ENCODE measurements at places on chromosomes 5 and 9.

GRCh38 chr9:304519-305185, 90.0 kb downstream of the DOCK8 start:
- DNase-seq = no peak

- DNase-seq = no peak
These were observed 133.1 kb downstream of the DOCK8 start for GRCh38 chr9:347667-348292.

- no peak for DNase-seq
These were observed 20.3 kb upstream of the ABCA1 start for GRCh38 chr9:104948277-104948676.

DNA sequence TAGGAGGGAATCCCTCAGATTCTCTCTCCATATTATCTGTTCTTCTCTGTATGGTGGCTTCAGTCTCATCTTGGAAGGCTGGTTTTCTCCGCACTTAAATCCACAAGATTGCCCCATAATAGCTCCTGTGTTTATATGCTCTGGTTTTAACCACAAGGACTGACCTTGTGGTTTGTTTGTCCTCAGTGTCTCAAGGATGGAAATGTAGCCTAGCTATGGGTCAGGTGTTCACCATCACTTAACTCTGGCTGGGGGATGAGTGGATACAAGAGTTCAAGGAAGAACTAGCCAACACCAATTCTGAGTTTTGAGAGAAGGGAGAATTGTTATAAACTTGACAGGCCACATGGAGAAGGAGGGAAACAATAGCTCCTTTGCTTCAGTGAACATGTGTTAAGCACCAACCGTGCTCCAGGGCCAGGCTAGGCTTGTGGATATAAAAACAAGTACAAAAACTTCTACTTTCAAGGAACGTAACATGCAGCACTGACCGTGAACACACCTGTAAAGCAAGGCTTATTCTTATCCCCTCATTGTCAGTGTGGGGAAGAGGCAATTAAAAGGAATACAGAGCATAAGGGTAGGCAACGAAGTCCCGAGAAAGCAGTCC, 75.6 kb upstream of the VLDLR start:
- no peak for DNase-seq

- DNase-seq = no peak
These were observed 134.1 kb downstream of the TRPM6 start for GRCh38 chr9:74753650-74754049.

GRCh38 chr9:113577525-113578261, 114.2 kb downstream of the RGS3 start:
- DNase-seq = no peak

DNA sequence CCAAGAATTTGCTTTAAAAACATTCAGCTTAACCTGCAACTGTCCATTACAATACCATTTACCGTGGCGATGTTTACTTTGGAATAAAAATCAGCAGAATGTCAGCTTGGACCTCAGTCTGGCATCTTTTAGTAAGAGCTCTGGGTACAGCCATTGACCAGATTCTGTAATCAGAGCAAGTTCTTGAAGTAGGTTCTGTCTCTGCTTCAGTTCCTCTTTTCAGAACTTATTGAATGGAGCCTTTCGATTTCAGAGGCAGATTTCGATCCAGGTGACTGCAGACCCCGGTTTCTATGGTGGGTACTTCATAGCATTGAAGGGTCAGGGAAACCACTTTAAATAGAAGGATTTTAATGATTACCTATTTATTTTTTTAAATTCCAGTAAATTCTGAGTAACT, 53.4 kb upstream of the SV2C start:
- no peak for DNase-seq

DNA sequence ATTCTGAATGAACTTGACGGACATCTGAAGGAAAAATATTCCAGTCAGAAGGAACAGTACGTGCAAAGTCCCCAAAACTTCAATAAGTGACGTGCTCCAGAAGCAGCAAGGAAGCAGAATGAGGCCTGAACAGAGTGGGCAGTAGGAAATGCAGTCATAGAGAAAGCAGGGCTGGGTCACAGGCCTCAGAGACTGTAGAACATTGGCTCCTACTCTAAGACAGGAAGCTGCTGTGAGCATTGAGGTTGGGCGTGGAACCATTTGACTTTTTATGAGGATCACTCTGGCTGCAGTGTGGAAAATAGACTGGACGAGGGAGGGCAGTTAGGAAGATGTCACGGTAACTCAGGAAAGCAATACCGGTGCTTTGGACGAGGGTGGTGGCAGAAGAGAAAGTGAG, 64.0 kb downstream of the DOCK8 start:
- no peak for DNase-seq

DNA sequence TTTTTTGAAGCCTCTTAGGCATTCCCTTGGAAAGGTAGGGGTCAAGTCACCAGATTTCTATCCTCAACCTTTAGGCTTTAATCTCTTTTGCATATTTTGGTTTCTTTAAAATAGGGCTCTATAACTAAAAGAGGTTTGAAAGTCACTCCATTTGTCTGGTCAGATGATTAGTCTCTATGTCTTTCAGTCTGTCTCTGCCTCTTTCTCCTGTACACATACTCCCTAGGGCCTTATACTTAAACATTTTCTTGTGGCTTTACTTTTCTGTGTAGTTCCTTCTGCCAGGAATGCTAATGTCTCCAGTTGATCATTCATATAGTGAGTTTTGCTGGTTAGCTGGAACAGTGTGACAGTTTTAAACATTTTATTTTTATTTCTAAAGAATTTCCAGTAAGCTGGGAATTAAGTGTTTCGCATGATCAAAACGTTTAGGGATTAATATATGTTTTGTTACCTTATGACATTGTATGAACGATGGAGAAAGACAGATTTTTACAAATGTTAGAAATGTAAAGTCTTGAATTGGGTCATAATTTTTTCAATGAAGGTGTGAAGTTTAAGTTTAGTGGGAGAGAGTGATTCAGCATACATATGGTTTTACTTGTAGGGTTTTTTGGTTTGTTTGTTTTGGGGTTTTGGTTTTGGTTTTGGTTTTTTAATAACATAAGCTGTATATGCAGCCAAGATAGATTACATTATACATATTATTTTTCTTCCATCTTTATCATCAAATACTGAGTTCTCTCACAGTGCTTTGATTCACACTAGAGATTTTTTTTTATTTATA, 90.6 kb downstream of the ZCCHC7 start:
- DNase-seq = no peak

DNA sequence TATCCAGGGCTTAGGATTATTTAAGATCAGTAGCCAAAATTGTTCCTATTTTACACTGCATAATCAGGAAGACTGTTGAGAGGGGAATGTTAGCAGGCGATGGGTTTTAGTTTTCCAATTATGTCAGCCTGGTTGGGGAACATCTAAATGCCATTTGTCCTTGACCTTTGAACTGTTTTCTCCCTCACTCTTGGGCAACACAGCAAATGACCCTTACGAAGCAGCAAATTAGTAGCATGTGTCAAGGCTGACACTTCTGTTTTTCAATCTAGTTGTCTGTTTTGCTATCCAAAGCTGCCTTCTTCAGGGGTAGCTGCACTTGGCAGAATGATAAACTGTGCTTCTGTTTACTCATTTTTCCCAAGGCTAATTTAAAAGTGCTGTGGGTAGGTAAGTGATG, 78.0 kb upstream of the AGXT2 start:
- DNase-seq = no peak

DNA sequence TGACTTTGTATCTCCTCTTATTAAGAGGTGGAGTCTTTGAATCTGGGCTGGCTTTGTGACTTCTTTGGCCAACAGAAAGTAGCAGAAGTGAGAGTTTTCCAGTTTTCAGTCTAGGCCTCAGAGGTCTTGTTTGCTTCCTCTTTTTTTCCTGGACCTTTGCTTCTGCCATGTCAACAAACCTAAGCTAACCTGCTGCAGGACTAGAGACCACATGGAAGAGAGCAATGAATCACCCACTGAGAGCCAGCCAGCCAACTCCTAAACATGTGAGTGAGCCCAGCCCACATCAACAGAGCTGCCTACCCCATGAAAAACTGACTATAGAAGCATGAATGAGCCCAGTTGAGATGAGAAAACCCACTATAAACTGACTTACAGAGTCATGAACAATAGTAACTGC, 29.9 kb downstream of the MRPL22 start:
- DNase-seq = no peak

- DNase-seq = no peak
These were observed 4.6 kb downstream of the PAM start for GRCh38 chr5:102759700-102760099.

DNA sequence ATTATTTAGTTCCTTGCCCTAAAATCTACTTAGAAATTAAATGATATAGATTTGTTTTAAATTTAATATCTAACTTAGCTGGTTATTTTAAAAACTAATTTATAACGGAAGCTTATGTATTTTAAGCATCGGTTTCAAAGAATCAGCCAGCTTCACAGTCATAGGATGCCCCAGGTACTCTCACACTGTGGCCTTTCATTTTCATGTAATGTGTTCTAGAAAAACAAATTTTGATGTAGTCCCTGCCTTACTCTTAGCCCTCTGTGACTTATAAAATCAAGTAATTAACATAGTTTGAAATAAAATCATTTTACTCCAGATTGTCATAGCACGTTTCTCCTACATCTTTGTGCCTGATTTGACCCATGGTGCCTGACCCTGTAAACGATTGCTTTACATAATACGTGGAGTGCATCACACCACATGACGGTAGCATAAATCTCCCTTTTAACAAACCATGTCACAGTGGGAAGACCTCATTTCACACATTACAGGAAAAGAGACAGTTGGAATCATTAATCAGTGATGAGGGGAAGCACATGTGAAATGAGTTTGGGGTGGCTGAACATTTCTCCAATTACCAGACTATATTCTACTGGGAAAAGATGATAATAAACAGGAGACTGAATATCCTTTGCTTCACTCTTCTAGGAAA, 731.5 kb upstream of the CDH9 start:
- DNase-seq = no peak

DNA sequence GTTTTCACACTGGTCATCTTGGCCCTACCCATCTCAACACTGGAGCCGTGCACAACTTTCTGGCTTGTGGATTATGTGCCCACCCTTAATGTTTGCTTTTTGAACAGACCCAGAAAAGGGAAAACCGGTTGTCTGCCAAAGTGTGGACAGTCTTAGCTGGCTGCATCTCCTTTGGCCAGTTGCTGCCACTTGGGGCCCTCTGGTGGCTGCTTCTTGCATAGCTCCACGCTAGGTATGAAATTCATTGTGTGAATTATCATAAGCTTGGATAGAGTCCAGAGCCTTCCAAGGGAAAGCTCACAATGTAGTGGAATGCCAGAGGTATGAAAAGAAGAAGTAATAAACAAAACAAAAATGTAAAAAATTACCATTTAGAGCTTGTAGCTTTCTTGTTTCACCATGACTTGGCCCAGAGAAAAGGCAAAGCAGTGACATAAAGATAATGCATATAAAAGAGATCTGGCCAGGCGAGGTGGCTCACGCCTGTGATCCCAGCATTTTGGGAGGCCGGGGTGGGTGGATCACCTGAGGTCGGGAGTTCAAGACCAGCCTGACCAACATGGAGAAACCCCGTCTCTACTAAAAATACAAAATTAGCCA, 12.5 kb upstream of the SLC36A3 start:
- DNase-seq = no peak

DNA sequence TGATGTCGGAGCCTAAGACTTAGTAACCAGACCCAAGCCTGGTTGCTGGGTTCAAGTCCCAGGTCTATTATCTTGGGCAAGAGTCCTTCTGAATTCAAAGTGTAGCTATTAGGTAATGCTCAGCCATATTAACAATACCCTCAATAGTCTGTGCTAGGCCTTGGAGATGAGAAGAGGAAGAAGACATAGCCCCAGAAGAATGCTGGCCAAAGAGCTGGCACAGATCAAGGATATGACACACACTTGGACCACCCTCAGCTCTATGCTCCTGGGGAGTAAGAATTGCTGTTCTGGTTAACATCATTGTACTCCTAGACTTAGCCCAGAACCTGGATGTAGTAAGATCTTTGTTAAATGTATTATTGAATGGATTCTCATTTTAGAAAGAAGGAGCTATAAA, 426.7 kb downstream of the CDK5RAP2 start:
- no peak for DNase-seq

DNA sequence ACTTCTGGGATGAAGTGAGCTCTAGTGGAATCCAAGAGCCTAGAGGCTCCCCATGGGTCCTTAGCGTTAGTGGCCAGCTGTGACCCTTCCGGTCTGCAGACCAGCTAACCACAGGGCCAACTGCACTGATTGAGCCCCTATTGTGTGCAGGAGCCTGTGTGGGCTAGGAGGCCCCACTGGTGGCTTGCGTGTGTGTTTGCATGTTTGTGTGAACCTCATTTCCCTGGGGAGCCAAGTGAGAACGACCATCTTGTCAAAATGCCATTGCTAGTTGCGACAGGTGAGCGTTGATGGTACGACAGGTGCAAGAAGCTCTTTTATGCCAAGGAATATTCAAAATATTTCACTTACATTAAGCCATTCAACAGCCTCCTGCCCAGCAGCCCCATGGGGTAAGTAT, 44.1 kb upstream of the ANKRD33B start:
- DNase-seq = no peak

GRCh38 chr5:141913560-141914198, 10.0 kb upstream of the DELE1 start:
- no peak for DNase-seq

Data from stimulated activated CD8-positive, alpha-beta memory T cell treated with anti-CD3 and anti-CD28 coated beads, Interleukin-4, amount 100 ng/mL, for 4 hours (primary cell).